Smooth muscle cell of the pulmonary artery (primary cell): ENCODE measurements at places on chromosomes 3 and 15. TPM values are rescaled to one million over a fixed set of nuclear protein-coding genes. Genes with fewer than 3 reads are reported as not detected.

LDHAL6B gene
- total RNA-seq, result not detected in 2 replicates

CXCR6 gene
- not detected in 2 replicates for total RNA-seq

NLGN1 gene
- total RNA-seq, result 2.3 and 5.8 TPM in 2 replicates

CYP19A1 gene
- 0.23 and 0.72 TPM in 2 replicates for total RNA-seq

ACTRT3 gene
- 5.7 and 6.4 TPM in 2 replicates for total RNA-seq

POPDC2 gene
- 0.23 and 0.33 TPM in 2 replicates for total RNA-seq

TMCO5A gene
- not detected in 2 replicates for total RNA-seq

LMCD1 gene
- 49.8 and 81.3 TPM in 2 replicates for total RNA-seq

APOD gene
- 0.23 and 0.52 TPM in 2 replicates for total RNA-seq

ARL6IP5 gene
- total RNA-seq, result 126 and 151 TPM in 2 replicates

MUC20 gene
- 0.20 and 0.50 TPM in 2 replicates for total RNA-seq

CEP19 gene
- 2.6 and 4.0 TPM in 2 replicates for total RNA-seq

GPR171 gene
- not detected in 2 replicates for total RNA-seq

GOLGA6D gene
- not detected in 2 replicates for total RNA-seq

RASGRF1 gene
- not detected in 2 replicates for total RNA-seq

IQCF5 gene
- total RNA-seq, result not detected in 2 replicates

VPS13C gene
- total RNA-seq, result 71.1 and 72.9 TPM in 2 replicates

EXOG gene
- 8.9 and 46.1 TPM in 2 replicates for total RNA-seq

TUSC7 gene
- not detected in 2 replicates for total RNA-seq

SNTN gene
- not detected in 2 replicates for total RNA-seq

ACKR2 gene
- total RNA-seq, result 0.20 and 0.40 TPM in 2 replicates

CEP97 gene
- total RNA-seq, result 10.8 and 12.3 TPM in 2 replicates

LRRK1 gene
- 11.7 and 16.6 TPM in 2 replicates for total RNA-seq

STRA6 gene
- total RNA-seq, result 0.59 and 2.6 TPM in 2 replicates

GPR149 gene
- total RNA-seq, result not detected in 2 replicates

RPP25 gene
- 2.6 and 4.6 TPM in 2 replicates for total RNA-seq

CORO2B gene
- 24.6 and 32.9 TPM in 2 replicates for total RNA-seq

ANKUB1 gene
- not detected in 2 replicates for total RNA-seq

PROS1 gene
- 18.4 and 72.8 TPM in 2 replicates for total RNA-seq

PARP15 gene
- 0.03 and 0.13 TPM in 2 replicates for total RNA-seq

DLL4 gene
- 0.07 and 0.10 TPM in 2 replicates for total RNA-seq
